Sigmoid colon (tissue), 7 donors: ENCODE measurements at places on chromosomes 5 and 9. TPM values are rescaled to one million over a fixed set of nuclear protein-coding genes. Genes with fewer than 3 reads are reported as not detected.

- H3K27ac ChIP-seq = no peak overlapping the region
- H3K36me3 ChIP-seq = no peaks in the 10 kb centered on the region
- H3K4me3 ChIP-seq = no peak overlapping the region
- H3K4me1 ChIP-seq = no peaks in the 10 kb centered on the region
Measured at GRCh38 chr9:134914501-134914834, 3.2 kb downstream of the FCN1 start.

The PCDHB12 gene
- 0.60 TPM for polyA plus RNA-seq

DNA sequence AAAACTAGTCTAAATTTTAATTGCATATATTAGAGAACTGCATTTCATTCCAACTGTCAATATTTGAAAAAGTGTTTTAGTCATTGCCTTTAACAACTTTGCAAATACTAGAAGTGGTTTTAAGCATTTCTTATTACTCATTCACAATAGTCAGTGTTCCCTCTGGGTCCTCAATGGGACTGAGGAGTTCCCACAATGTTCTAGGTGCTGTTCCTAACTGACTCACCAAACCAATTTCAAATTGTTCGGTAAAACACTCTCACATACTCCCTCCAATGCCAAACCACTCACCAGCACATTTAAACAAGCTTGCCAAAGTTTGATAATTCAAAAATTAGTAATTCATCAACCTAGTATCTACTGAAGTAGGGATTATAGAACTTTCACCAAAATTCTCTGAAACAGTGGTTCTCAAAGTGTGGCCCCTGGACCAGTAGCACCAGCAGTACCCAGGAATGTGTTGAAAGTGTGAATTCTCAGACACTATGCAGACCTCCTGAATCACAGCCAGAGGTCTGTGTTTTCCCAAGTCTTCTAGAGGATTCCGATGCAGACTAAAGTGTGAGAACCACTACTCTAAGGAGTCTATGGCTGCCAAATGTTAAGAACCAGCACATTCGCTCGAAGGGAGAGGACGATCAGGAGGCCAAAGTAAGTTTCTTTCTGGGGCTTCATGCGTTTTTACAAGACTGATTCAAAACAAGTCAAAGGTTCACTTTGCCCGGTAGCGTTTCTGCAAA is 72.8 kb downstream of the APBA1 start:
- H3K36me3 ChIP-seq = no peaks in the 10 kb centered on the region
- no peak overlapping the region for H3K27ac ChIP-seq
- DNase-seq = no peak

DNA sequence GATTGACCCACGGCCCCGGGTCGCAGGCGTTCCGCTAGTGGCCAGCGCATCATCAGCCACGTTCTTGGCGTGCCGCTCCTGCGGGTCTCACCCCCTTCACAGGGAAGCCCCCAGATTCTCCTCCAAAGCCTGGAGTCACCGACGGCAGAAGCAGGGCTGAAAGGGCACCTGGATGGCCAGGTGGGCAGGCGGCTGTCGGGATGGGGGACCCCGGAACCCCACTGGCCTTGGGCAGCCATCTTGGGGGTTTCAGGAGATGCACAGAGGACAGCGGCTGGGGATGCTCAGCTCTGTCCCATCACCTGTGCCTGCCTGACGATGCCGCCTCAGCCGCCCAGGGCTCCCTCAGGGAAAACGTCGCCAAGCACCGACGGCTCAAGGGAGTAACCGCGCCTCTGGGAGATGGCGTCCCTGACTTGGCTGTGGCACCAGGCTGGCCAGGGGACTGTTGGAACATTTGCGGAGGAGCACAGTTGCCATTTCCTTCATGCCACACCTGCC is 14.1 kb upstream of the SLC9A3 start:
- no peak overlapping the region for H3K4me3 ChIP-seq
- H3K4me1 ChIP-seq = no peaks in the 10 kb centered on the region
- DNase-seq = no peak

The GZMA gene
- polyA plus RNA-seq = 15.0 TPM

DNA sequence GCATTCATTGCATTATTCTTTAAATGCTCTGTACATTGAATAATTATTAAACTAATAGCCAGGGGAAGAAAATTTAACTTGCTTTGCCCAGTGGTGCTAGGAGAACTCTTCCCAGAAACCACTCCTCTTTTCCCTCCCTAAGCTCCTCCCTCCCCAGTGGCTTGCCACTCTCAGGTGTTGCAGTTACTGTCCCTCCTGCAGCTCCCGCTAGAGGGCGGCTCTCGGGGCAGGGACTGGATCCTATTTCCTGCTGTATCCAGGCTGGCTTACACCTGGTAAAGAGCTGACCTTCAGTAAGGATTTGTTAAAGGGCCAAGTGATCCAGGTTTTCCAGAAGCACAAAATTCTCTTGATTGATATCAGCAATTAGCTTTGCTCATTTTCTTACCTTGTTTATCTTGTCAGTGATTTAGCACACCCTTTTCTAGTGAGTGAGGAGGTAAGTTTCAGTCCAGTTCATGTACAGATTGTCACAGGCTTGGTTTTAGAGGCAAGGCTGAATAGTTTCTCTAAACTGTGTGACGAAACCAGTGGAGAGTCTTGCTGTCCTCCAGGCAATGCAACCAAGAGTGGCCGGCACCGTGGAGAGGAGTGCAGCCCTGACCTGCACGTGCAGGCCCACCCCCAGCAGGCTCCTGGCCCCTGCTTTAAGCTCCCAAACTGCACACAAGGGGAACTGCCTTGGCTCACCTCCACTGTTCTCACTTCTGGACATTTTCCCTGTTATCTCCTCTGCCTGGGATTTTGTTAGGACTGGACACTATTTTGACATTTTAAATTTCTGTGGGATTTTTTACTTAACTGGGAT is 423.8 kb downstream of the SPOCK1 start:
- H3K27me3 ChIP-seq = no peaks in the 10 kb centered on the region
- H3K4me3 ChIP-seq = no peak overlapping the region
- no peaks in the 10 kb centered on the region for H3K36me3 ChIP-seq
- DNase-seq = no peak

- H3K4me3 ChIP-seq = no peak overlapping the region
- no peaks in the 10 kb centered on the region for H3K27me3 ChIP-seq
- H3K27ac ChIP-seq = no peak overlapping the region
- no peak for DNase-seq
- no peaks in the 10 kb centered on the region for H3K4me1 ChIP-seq
Measured at GRCh38 chr5:166926138-166926537, 1365.3 kb upstream of the WWC1 start.

The NAIP gene
- 4.2 TPM for polyA plus RNA-seq

The ABO gene
- 27.3 TPM for polyA plus RNA-seq

- H3K27me3 ChIP-seq = no peaks in the 10 kb centered on the region
- no peak for DNase-seq
- H3K4me1 ChIP-seq = no peaks in the 10 kb centered on the region
- H3K4me3 ChIP-seq = no peak overlapping the region
- no peak overlapping the region for H3K27ac ChIP-seq
Measured at GRCh38 chr9:92071634-92072033, 43.6 kb downstream of the SPTLC1 start.

The PCDHGC3 gene
- polyA plus RNA-seq = 23.4 TPM

The ST8SIA4 gene
- 0.60 TPM for polyA plus RNA-seq

GRCh38 chr9:128819716-128820664 is 1.7 kb downstream of the ENDOG start:
- H3K27ac ChIP-seq = peak overlapping the region; percentile 87
- H3K27me3 ChIP-seq = no peaks in the 10 kb centered on the region
- peaks cover 7% of the 10 kb centered on the region for H3K36me3 ChIP-seq
- DNase-seq = peak; percentile 91
- H3K4me3 ChIP-seq = peak overlapping the region; percentile 72
- H3K4me1 ChIP-seq = no peaks in the 10 kb centered on the region

The PCDHAC1 gene
- not detected for polyA plus RNA-seq

- H3K4me3 ChIP-seq = no peak overlapping the region
- H3K4me1 ChIP-seq = no peaks in the 10 kb centered on the region
- no peak for DNase-seq
- H3K27me3 ChIP-seq = no peaks in the 10 kb centered on the region
- no peak overlapping the region for H3K27ac ChIP-seq
- H3K36me3 ChIP-seq = no peaks in the 10 kb centered on the region
Measured at GRCh38 chr5:145543968-145544367, 291.2 kb downstream of the PRELID2 start.

DNA sequence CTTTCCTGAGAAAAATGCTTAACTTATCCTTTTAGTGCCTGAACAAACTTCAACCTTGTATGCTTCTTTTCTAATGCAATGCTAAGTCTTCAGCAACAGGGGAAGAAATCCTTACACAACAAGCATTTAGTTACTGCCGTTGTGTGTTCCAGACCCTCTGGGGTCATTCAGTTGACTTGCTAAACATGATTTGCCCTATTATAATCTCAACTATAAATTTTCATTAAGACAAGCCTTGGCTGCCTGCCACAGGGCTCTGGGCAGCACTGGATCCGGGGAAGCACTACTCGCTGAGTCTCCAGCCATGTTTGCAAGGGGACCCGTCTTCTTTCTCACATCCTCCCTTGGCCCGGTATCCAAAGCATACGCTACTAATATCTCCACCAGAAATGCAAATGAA is 58.1 kb downstream of the PTCH1 start:
- no peaks in the 10 kb centered on the region for H3K36me3 ChIP-seq
- H3K4me1 ChIP-seq = peaks cover 62% of the 10 kb centered on the region
- no peak overlapping the region for H3K4me3 ChIP-seq
- no peak overlapping the region for H3K27ac ChIP-seq

GRCh38 chr9:111037708-111038330 is 451 bp downstream of the LPAR1 start:
- H3K36me3 ChIP-seq = no peaks in the 10 kb centered on the region
- peaks cover 11% of the 10 kb centered on the region for H3K4me1 ChIP-seq
- peak overlapping the region; percentile 60 for H3K4me3 ChIP-seq
- H3K27ac ChIP-seq = peak overlapping the region; percentile 84
- DNase-seq = peak; percentile 76
- peaks cover 52% of the 10 kb centered on the region for H3K27me3 ChIP-seq

The CATSPER3 gene
- 0.57 TPM for polyA plus RNA-seq

- no peak overlapping the region for H3K4me3 ChIP-seq
- no peak for DNase-seq
- no peak overlapping the region for H3K27ac ChIP-seq
- no peaks in the 10 kb centered on the region for H3K4me1 ChIP-seq
- no peaks in the 10 kb centered on the region for H3K27me3 ChIP-seq
- H3K36me3 ChIP-seq = peaks cover 13% of the 10 kb centered on the region
Measured at GRCh38 chr9:110248361-110248760, 7.9 kb downstream of the TXN start.

GRCh38 chr5:38031304-38031703 is 191.5 kb upstream of the GDNF start:
- H3K36me3 ChIP-seq = no peaks in the 10 kb centered on the region
- no peaks in the 10 kb centered on the region for H3K27me3 ChIP-seq
- H3K27ac ChIP-seq = no peak overlapping the region
- H3K4me1 ChIP-seq = no peaks in the 10 kb centered on the region

- no peaks in the 10 kb centered on the region for H3K27me3 ChIP-seq
- DNase-seq = no peak
- no peaks in the 10 kb centered on the region for H3K36me3 ChIP-seq
- H3K4me3 ChIP-seq = no peak overlapping the region
Measured at GRCh38 chr9:130823435-130823834, 11.6 kb upstream of the ABL1 start.

- no peaks in the 10 kb centered on the region for H3K4me1 ChIP-seq
- peaks cover 46% of the 10 kb centered on the region for H3K27me3 ChIP-seq
- no peaks in the 10 kb centered on the region for H3K36me3 ChIP-seq
- H3K4me3 ChIP-seq = no peak overlapping the region
Measured at GRCh38 chr5:63961598-63962161, 565 bp downstream of the HTR1A start.

DNA sequence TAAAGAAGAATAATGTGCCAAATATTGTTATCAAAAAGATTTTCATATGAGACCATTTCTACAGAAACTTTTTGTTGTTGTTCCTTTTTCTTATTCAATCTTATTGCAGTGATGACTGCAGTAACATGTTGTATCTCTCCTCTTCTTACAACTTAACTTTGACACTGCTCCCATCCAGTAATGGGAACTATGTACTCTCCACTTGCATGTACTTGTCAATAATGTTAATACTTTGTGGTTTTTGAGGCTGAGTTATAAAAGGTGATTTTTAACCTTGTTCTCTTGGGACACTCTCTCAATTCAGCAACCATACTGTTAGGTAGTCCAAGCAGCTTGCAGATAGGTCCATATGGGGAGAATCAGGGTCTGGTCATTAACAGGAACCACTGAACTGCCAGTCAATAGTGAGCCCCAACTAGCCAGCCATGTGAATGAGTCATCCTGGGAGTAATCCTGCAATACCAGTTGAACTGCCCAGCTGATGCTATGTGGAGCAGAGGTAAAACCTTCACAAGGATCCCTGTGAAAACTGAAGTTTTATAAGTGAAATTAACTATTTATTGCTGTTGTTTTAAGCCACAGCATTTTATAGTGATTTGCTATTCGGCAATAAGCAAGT is 199.6 kb upstream of the DAB2 start:
- H3K36me3 ChIP-seq = no peaks in the 10 kb centered on the region
- no peak overlapping the region for H3K27ac ChIP-seq
- H3K4me1 ChIP-seq = no peaks in the 10 kb centered on the region
- DNase-seq = no peak

DNA sequence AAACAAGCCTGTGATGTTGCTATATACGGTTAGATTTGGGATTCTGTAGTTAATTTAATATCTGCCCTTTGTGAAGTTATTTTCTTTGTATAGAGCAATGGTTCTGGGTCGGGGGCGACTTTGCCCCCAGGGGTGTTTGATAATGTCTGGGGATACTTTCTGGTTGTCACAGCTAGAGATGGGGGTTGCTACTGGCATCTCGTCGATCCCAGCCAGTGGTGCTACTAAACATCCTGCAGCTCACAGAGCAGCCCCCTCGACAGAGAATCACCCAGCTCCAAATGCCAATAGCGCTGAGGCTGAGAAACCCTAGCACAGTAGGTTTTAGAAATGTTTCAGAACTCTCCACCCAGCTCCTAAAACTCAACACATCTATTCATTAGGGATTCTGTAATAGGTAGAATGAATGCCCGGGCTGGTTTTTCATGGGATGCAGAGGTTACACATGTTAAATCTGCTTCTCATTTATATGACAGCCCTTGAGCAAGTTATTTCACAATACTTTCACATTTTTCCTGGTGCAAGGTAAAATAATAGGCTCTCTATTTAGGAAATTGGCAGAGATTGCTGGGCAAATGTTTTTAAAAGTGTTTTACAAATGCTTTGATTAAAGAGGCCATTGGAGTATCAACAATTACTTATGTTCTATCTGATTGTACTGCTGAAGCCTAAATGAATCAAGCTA is 75.2 kb upstream of the CTSL start:
- no peak overlapping the region for H3K27ac ChIP-seq
- peaks cover under 1% of the 10 kb centered on the region for H3K4me1 ChIP-seq
- no peak for DNase-seq
- H3K36me3 ChIP-seq = peaks cover 12% of the 10 kb centered on the region
- no peaks in the 10 kb centered on the region for H3K27me3 ChIP-seq
